Stimulated activated CD4-positive, alpha-beta T cell treated with anti-CD3 and anti-CD28 coated beads, Interleukin-15, amount 100 ng/mL, for 1 hour (primary cell): ENCODE measurements at places on chromosomes 6 and 20.

GRCh38 chr20:41996951-41997350 lies 378.8 kb upstream of the CHD6 start:
- DNase-seq, result no peak

- no peak for DNase-seq
Observed at GRCh38 chr20:44023515-44024371, 109.1 kb downstream of the TOX2 start.

- DNase-seq, result no peak
Observed at GRCh38 chr6:168524571-168525001, 83.6 kb downstream of the SMOC2 start.

- DNase-seq, result no peak
Observed at GRCh38 chr6:33289784-33290315, 449 bp downstream of the PFDN6 start.

DNA sequence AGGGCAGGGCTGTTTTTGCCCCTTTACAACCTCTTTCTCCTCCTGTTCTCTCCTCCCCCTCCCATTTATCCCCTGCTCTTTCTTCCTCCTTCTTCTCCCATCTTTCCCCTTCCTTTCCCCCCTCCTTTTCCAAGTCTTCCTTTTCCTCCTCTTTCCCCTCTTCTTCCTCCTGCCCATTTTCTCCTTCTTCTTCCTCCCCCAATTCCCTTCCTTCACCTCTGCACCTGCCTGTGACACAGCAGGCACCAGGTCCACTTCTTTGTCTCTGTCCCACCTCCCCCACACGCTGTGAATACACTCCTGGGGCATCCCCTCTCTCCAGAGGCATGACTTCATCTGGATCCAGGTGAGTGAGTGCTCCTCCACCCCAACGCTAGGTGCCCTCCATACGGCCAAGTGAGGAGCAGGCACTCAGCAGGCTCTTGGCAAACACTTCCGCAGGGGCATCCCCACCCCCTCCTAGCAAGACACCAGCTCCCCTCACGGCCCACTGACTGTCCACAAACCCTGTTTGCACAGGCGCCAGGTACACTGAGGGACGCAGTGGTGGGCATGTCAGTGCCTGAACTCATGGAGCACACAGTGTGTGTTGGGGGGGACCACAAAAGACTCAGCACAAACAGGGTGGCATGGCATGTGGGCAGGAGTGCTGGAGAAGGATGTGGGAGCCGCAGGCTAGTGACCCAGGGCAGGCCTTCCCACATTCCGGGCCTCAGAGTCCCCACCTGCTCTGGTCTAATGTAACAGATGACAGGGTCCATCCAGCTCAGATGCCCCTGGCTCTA lies 10.7 kb upstream of the TLDC2 start:
- DNase-seq, result no peak

DNA sequence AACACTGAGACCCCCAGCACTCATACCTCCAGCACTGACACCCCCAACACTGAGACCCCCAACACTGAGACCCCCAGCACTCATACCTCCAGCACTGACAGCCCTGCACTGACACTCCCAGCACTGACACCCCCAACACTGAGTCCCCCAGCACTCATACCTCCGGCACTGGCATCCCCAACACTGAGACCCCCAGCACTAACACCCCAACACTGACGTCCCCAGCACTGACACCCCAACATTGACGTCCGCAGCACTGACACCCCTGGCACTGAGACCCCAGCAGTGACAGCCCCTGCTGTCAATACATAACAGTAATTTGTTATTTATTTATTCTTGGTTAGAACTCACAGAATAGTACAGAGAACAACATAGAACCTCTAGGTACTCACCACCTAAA lies 58.0 kb downstream of the ERMARD start:
- no peak for DNase-seq

DNA sequence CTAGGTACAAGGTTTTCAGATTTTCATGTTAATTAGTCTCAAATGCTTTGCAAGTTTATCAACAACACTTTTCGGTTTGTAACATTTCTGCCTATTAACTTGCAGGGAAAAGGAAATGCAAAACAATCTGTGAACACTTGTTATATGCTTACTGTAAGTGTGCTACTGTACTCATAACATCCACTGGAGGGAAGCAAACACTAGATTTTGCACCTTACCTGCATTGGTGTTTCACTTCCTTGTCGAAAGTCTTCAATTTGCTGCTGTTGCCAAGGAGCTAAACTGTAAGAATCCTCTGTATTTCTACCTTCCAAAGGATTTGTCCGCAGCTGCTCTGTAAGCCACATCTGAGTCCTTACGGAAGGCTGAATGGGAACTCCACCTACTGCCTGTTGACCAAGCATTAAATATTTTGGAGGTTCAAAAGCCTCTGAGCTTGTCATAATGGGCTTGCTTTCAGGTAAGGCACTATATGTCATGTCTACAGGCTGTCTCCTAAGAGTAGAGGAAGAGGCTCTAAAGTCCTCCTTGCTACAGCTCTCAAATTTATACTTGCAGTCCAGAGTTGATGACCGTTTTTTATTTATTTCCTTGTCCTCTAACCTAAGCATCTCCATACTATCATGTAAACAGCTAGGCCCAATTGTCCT lies 17.3 kb downstream of the PLN start:
- DNase-seq, result no peak

DNA sequence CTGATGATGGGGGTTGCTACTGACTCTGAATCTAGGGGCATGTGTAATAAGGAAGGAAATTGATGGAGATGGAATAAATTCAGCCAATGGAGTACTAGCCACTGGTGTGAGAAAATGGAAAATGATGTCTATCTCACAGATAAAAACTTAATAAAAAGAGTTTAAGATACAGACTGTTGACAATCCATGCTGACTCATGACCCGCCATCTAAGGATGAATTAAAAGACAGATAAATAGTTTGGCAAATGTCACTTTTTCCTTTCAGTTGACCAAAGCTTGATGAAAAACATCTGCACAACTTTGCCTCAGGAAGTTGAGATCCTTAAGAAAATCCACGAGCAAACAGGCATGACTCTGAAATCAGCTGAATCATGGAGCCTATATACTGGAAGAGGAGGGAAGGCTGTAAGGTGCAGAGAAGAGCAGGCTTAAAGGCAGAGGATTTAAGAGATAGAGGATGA lies 82.6 kb upstream of the BMP5 start:
- no peak for DNase-seq

GRCh38 chr6:5302220-5302946 lies 41.1 kb downstream of the FARS2 start:
- DNase-seq, result no peak

DNA sequence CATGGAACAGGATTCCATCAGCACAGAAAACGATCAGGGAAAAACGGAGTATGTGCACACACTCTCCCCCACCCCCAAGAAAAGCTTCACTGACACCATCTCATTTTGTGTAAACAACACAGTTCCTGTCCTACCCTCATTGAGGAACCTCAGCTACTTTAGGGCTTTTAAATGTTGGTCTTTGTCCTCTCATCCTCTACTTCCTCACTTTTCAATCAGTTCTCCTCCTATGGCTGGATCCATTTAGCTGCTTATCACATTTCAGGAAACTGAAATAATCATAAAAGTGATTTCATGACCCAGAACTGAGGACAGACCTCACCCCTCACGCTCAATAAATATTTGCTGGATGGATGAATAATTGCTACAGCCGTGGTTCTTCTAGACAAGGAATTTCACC lies 33.1 kb upstream of the PNRC1 start:
- DNase-seq, result no peak

GRCh38 chr20:50855498-50856474 lies 60.9 kb downstream of the BCAS4 start:
- DNase-seq, result no peak

DNA sequence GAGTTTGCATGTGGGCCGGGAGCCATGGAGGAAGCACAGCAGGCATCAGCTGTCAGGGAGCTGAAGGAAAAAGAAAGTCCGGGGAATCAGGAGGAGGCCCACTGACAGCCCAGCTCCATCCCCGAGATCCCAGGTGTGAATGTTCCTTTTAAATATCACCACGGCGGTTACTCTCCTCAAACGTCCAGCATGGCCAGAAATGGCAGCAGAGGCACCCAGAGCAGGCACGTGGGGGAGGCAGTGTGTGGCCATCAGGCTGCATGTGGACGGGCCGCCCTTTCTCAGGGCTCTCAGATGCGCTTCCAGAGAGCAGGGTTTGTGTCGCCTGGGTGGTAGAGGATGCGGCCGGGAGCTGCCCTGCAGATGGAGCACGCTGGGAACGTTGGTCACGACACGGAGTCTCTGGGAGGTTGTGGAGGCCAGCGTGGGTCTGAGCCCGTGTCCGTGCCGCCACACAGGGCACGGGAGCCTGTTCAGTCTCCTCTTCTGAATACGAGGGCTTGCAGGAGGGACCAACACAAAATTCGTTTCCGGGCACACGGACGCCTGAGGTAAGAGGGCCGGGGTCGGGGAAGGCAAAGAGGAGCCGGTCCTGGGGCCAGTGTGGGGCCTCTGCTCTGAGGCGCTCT lies 45.3 kb upstream of the DACT2 start:
- DNase-seq, result no peak

DNA sequence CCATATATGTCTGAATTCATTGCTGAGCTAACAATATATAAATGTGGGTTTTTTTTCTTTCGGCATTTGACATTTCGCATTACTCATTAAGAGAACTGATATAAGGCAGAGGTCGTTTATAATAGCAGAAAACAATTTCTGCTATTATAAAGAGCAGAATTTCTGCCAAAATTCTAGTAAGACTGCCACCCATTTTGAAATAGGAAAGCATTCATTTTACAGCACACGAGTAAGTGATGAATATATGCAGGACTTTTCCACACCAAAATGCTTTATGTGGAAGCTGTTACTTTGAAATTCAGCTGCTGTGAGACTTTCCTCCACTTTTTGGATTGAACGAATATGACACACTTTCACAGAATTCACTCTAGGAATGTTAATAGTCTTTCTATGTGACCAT lies 610.9 kb upstream of the MAN1A1 start:
- no peak for DNase-seq

- no peak for DNase-seq
Observed at GRCh38 chr6:155473741-155474140, 18.1 kb upstream of the NOX3 start.
